Right renal pelvis (tissue), 4 donors: ENCODE measurements at places on chromosomes 11 and 22.

- no peak for DNase-seq
Observed at GRCh38 chr22:47793304-47794101, 1031.1 kb downstream of the TBC1D22A start.

DNA sequence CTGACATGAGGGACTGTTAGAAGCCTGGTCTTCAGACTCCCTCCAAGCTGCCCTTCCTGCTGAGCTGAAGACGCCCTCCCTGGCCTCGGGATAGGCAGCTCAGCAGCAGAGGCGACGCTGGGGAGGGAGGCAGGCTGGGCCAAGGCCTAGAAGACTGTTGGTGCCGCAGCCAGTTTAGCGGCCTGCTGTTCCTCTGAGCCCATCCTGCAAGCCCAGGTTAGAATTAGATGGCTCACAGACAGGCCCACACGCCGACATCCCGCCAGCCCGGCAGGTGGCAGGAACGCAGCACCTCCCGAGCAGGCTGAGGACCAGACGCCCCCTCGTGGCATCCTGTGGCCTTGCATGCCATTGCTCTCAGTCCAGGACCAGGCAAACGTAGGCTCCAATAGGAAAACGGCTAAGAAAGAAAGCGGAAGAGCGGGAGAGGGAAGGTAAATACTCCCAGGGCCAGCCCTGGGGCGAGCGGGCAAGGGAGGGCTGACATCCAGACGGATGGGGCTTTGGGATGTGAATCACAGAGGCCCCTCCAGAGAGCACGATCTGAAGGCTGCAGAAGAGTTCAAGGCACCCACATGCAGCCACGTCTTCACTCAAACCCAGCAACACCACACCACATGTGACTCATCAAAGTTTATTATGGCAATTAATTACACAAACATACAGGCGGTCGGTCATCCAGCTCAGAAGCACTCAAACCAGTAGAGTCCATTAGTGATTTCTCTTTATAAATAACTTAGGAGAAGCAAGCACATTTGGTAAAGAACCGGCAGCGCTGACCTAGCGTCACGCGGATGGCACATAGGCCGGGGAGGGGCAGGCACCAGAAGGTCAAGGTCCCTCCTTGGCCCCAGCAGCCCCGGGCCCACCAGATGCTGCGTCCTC lies 27.6 kb downstream of the CD5 start:
- DNase-seq = peak; percentile 84

DNA sequence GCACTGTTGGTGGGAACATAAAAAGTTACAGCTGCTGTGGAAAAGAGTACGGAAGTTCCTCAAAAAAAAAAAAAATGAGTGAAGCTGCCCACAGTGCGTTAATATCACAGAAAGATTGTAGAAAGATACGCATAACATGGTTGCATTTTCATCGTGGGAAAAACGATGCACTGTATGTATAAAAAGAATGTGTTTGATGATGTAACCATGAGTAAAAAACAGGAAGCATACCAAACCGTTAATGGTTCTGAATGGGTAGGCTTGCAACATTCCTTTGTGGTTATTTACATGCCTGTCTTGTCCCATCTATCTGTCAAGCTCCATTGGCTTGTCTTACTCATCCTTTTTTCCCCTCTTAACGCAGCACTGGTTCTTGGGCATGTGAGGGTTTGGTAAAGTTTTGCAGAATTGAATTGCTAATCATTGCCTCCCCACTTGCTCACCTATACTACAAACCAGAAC lies 33.8 kb upstream of the DKK3 start:
- DNase-seq = no peak

DNA sequence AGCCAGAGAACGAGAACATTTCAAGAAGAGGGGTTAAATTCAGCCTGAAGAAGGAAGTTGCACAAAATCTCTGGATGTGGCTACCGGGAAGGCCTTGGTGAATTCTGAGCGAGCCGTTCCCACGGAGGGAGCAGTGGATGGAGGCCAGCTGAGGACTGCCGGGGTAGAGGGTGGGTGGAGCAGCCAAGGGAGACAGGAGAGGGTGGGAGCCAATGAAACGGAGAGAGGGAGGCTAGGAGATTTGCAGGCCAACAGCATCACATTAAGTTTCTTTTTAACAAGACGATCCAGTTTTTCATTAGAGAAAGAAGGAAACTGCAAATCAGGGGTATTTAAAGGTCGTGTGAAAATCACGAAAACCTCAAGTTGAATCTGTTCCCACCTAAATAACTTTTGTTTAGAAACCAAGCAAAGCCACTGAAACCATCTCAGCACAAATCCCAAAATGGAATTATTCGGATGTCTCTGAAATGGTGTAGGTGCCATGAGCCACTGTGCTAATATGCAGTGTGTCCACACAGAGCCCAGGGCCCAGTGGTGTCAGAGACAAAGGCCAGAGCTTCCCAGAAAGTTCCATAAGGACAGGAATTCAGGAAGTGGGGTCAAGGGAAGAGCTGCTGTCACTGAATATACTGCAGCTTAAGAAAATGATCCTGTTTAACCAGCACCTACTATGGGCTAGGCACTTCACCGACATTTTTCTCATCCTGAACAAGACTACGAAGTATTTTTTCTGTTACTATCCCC lies 59.7 kb upstream of the SLC35C1 start:
- DNase-seq = no peak
